SHP77 treated with DMSO at 0.1 percent for 48 hours (cell line): ENCODE measurements at places on chromosomes 5 and 9.

GRCh38 chr9:123044586-123044985 lies 11.1 kb downstream of the GPR21 start:
- DNase-seq, result no peak

- no peak for DNase-seq
Measured at GRCh38 chr9:34197756-34198711, 19.2 kb downstream of the UBAP1 start.

DNA sequence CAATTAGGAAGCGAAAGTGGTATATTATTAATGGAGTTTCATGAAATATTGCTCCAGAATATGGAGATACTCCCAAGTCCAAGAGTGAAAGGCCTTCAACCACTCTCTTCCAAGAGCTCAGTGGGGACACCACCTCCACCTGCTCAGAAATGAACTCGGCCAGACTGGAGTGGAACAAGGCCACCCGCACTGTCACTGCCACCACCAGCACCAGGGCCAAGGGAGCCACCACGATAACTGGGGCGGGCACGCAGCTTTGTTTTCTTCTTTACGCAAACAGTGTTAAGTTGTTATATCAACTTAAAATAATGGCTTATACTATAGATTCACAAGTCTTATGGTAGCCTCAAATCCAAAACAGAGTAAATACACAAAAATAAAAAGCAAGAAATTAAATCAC lies 204.1 kb downstream of the TRPM3 start:
- no peak for DNase-seq

DNA sequence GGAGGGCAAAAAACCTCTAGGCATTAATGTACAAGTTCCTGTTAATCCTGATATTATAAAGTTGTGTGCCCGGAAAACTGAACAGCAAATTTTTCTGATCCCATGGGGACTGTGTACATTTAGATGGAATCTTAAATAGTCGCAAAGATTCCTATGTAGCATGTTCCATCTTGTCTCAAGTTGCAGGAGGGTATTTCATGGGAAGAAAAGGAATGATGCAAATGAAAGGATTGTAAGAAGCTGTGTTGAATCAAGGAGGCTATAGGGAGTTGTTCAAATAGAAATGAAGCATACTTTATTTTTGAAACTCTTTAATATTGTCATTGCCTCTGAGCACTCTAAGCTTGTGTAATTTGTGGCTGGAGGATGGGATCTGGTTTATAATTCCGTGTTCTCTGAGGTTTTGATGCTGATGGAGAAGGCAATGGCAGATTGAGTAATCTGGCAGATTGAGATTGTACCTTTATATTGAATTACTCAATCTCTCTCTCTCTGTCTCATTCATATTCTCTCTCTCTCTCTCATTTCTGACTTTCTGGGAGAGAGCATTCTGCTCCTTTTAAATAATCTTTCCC lies 288.5 kb downstream of the OSTF1 start:
- DNase-seq, result no peak

DNA sequence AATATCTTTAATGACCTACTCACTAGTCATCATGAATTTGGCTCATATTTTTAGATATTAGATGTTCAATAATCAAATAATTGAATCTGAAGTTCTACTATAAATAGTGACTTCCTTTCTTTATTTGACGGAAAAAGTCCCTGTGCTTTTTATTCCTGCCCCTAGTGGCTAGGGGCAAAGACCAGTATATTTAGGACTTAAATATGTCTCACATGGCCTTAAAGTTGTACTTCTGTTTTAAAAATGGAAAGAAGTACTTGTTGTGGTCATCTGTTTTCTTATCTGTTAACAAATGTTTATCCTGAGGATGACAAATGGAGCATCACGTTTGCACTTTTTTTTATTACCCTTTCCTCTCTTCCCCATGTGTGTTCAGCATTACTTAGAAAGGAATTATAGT lies 89.2 kb upstream of the GRHPR start:
- no peak for DNase-seq

DNA sequence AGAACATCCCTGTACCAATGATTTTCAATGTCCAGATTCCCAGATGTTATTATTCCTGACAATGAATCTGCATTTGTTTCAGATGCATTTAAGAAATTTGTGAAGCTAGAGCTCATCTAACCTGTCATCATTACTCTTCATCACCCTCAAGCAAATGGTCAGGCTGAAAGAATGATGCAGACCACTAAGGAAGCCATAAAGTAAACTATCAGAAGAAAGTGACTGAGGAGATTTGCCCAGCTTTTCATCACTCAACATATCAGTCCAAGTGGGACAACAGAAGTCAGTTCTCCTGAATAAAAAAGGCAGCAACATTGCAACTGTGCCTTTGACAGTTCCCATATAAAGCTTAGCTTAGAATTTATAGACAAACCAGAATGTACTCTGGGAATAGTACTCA lies 419.9 kb downstream of the PDE4D start:
- no peak for DNase-seq

DNA sequence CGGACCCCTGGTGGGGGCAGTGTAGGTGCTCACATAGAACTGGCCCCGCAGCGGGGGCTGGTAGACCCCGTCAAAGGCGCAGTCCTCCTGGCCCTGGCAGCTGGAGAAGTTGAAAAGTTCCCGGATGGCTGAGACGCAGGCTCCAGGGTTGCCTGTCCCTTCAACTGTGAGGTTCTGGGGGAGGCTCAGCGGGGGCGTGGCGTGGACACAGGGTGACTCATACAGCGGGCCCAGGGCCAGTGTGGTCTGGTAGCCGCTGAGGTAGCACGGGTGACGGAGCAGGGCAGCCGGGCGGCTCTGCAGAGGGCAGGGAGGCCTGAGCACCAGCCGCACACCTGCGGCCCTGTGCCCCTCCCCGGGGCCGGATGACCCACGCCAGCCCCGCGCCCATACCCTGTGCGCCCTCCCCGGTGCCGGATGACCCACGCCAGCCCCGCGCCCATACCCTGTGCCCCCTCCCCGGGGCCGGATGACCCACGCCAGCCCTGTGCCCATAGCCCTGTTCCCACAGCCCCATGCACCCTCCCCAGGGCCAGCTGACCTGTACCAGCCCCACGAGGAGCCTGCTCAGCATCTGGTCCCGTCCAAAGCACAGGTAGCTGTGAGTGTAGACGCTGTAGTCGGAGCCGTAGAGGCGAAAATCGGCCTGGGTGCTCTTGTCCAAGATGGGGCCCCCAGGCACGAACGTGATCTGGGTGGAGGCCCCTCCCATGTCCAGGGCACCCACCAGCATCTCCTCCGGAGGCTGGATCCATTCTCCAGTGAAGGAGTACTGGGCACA lies 5.0 kb downstream of the ENTPD8 start:
- no peak for DNase-seq

DNA sequence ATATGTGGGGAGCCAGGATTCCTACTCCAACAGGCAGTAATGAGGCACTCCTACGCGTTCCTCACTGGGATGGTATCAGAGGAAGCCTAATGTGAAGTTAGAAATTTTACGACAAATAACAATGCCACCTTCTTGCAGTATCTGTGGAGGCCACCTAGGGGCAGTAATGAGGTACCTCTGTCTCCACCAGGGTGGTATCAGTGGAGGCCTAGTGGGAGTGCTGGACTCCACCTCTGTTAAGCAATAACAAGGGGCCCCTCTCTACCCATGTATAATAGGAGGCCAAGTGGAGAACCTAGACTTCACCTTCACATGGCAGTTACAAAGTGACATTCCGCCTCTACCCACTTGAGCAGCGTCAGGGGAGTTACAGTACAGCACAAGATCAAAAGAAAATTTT lies 147.9 kb downstream of the PLPPR1 start:
- DNase-seq, result no peak

DNA sequence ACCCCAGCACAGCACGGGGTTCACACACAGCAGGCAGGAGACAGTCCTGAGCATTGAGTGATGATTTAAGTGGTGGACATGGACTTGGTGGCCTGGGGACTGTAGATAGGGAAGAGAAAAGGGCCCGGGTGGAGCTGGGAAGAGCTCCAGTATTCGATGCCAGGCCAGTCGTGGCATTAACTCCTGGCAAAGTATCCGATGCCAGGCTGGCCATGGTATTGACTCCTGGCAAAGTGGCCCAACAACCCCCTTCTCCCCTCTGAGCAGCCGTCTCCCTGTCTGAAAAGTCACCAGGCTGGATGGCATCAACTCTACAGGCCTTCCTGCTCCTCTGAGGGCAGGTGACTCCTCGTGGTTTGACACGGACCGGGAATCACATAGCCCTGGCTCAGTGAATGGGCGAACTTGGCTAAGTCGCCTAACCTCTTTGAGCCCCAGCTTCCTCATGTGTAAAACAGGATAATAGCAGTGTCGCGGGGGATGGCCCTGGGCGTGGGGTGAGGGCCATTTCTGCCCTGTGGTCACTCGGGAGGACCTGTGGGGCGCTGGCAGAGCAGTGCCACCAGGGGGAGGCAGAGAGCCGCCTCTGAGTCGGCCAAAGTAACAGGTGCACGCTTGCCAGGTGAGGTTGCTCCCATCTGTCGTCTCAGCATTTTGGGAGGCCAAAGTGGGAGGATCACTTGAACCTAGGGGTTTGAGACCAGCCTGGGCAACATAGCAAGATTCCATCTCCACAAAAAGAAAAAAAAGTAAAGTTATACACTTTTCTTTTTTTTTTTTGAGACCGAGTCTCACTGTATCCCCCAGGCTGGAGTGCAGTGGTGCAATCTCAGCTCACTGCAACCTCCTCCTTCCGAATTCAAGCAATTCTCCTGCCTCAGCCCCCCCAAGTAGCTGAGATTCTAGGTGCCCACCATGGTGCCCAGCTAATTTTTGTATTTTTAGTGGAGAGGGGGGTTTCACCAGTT lies 5.7 kb upstream of the SEC16A start:
- DNase-seq, result no peak

DNA sequence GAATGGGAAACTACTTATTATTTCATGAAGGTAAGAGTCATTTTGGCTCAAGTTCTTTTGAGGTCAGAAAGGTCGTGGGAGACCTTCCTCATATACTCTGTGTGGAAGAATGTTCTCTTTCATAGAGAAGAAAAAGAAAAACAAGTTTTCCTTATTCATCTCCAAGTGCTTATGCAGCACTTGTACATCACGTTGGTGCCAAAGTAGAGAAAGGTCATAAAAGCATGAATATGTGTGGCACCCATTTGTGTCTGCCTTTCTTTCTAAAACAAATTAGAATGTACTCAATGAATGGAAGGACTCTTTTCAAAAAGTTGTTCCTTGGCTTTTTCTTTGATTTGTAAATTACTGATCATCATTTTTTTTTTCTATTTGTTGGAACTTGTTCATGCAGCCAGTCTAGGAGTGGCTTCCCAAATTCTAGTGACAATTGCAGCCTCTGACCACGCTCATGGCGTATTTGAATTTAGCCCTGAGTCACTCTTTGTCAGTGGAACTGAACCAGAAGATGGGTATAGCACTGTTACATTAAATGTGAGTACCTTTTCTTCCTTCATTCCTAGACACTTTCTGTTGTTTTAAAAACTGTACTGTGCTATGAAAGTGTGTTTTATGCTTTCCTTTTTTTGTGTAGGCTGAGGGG lies 122.4 kb downstream of the ADGRV1 start:
- DNase-seq, result no peak

GRCh38 chr5:72468606-72469005 lies 38.6 kb downstream of the ZNF366 start:
- no peak for DNase-seq

DNA sequence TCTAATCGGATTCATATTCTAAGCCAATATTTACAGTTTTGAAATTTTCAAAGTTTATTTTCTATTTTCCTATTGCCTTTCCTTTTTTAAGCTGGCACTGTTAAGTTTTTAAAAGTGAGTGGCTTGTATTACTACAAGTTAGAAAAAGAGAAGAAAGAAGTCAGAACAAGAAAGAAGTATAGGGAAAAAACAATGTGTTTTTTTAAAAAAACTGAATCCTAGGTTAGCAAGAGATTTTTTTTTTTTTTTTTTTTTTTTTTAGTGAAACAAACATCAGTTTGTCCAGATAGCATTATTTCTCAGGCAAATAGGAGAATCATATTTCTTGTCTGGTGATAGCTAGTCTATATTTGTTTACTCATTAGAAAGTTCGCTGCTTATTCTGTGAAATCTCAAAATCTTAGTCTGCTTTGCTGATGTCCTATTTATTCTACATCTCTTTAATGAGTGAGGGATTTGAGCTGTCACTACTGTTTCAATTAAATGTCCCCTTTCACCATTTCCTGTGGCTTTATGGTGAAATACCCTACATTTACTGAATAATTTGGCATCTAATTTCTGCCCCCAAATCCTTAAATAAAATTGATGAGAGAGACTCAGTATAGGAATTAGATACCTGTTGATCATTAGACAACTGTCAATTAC lies 19.1 kb upstream of the LMNB1 start:
- DNase-seq, result no peak

DNA sequence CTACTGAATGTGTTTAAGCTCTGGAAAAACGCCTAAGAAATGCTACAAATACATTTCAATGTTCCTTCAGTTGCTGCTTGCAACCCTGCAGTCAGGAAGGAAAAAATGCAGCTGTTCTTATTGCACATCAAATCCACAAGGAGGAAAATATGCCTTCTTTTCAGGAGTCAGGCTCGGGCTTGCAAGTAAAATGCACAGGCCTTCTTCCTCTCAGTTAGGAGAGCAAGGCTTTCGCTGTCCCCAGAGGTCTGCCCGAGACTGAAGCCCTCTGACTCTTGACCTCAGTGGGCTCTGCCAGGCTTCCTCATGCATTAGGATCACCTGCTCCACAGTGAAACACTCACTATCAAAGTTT lies 899 bp upstream of the SHC3 start:
- no peak for DNase-seq

GRCh38 chr9:129996161-129996830 lies 46.7 kb downstream of the FNBP1 start:
- no peak for DNase-seq

DNA sequence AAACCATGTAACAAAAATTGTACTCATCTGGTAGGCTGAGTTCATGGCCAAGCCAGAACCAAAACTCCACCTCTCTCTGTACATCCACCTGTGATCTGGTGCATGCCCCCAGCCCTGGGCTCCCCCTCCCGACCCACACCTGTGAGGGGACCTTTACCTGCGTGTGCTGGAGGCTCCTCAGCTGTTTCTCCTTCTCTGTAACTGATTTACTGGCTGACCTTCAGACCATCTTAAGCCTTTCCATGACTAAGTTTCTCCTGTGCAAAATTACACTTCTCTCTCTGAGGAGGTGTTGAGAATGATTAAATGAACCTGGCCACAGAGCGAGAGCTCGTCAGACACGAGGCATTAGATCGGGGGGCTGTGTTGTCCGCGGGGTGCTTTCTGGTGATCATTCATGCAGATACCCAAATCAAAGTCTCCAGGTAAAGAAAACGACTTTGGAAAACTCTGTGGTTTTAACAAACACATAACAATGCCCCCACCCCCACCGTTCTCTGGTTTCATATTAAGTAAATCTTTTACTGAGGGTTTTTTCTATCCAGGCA lies 136.4 kb downstream of the SEMA5A start:
- DNase-seq, result no peak

- DNase-seq, result peak; percentile 58
Measured at GRCh38 chr9:126615245-126615790, 1.6 kb downstream of the LMX1B start.

- no peak for DNase-seq
Measured at GRCh38 chr5:6673031-6673430, 39.8 kb downstream of the SRD5A1 start.

GRCh38 chr9:35748858-35749514 lies at the start of the genes GBA2 and RGP1:
GBA2 (minus strand) TSS chr9:35749228; CDS start chr9:35748704, 524 bp downstream.
RGP1 (plus strand) TSS chr9:35749287; CDS start chr9:35749756, 469 bp downstream.
- peak; percentile 6 for DNase-seq
